Left kidney (tissue), 8 donors: ENCODE measurements at places on chromosomes 6 and 20.
A peak's percentile ranks its signal among the peaks of the same experiment; 100 is the strongest.

- DNase-seq = no peak
These were observed 23.6 kb upstream of the ZNF337 start for GRCh38 chr20:25720285-25720684.

- DNase-seq = no peak
These were observed 15.3 kb downstream of the RSPO4 start for GRCh38 chr20:986733-987355.

GRCh38 chr6:167898673-167899311 lies 72.1 kb downstream of the AFDN start:
- DNase-seq = peak; percentile 27

DNA sequence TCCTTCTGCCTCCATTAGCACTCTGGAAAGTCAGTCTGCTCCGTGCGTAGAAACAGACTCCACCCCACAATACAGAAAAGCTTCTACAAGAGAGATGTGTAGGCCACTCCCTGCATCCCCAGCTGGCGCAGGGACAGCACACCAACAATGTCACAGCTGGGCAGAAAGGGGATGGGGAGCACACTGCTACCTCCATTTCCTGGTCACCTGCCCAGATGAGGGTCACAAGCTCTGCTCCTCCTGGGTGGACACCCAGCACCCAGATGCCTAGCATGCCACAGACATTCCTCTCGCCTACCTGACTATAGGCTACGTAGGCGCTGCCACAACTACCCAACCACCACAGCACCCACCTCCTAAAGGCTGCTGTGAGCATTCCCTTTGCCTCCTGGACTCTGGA lies 12.2 kb downstream of the BEND3 start:
- DNase-seq = no peak

GRCh38 chr6:150391890-150392289 lies 23.1 kb downstream of the IYD start:
- no peak for DNase-seq

DNA sequence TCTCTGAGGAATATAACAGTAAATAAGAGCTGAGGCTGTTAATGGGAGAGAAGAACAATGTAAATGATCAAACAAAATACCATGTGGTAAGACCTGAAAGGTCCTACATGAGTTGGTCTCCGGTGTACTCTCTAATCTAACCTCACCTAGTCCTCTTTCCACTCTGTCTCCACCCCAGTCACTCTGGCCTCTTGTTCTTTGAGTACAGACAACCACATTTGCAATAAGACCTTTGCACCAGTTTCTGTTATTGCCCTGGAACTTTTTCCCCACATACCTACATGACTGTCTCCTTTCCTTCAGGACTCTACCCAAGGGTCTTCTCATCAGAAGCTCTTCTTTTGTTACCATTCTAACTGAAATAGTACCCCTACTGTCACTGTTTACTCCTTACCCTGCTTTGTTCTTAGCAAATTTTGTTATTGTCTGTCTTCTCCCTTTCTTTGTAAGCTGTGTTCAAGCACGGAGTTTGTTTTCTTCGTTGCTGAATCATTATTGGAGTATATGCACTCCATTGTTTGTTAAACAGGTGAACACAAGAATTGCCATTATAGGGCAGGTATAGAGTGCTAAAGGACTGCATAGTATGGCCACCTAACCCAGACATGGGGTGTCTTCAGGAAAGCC lies 37.3 kb downstream of the MAPK14 start:
- no peak for DNase-seq

DNA sequence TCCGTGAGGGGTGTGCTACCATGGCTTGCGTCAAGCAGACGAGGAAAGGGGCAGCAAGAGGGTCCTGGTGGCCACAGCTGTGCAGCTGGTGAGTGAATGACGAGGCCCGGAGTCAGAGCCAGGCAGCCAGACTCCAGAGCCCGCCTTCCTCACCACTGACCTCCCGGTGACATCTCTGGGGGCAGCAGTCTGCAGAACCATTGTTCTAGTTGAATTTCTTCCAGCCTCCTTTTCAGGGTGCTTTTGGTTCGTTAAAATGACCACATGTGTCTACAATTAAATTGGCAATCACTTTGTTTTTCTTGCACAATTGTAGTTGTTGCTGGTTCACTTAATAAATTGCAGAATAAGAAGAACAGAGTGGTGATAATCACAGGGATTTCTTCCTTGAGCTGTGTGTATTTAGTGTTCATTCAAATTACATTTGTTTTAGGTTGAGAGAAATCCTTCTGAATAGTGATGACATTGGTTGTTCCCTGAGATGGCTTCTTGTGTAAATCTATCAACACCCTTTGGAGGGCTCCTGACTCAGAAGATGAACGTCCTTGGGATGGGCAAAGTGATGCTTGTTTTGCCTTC lies 96.4 kb downstream of the TULP4 start:
- DNase-seq = no peak

DNA sequence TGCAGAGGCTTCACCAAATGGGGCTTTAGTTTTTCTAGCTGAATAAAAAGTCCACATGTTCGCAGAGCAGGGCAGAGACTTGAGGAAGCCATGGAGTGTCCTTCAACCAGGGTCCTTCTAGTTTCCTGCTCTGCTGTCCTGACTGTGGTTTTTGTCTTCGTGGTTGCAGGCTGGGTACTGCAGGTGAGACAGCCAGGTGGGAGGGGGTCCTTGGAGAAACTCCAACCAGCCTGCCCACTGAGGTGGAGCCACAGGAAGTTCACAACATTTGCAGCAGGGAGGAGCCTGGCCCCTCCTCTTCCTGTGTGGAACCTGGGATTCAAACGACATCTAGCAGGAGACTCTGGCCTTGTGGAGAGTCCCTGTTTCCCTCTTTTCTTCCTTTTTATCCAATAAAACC lies 68.8 kb upstream of the MYLIP start:
- DNase-seq = no peak

GRCh38 chr6:25834950-25835349 lies 3.1 kb upstream of the SLC17A1 start:
- no peak for DNase-seq

DNA sequence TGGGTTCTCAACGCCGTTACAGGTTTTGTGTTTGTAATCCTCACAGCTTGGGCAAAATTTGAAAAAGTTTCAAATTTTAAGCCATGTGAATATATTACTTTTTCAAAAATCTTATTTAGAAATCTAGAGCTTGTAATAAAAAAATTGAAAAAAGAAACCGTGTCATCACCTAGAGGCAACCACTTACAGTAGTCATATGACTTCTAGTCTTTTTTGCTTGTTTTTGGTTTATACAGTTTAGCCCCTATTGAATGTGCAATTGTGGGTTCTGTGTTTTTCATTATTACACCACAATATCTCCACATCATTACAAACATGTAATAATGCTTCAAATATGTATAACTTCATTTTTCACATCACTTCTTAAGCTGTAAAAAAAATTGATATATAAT lies 888 bp downstream of the DYNLRB1 start:
- no peak for DNase-seq

DNA sequence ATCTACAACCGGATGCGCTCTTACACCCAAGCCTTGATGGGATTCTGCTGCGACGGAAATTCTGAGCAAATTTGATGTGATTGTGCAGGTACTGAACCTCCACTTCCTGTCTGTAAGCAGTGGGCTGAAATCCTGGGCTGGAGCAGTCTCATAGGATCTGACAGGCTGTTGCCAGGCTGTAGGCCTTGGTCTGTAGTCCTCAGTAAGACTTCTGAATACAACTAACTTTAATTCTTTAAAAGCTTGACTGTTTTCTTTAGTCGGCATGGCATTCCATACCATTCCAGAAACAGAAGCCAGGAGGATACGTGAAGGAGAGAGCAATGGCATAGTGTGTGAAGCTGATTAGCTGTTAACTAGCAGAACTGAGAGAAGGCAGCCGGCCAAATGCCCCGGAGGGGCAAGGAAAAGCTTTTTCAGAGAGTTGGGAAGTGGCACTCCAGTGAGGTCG lies 68.3 kb downstream of the ADTRP start:
- DNase-seq = no peak

- no peak for DNase-seq
These were observed 88.9 kb downstream of the CD109 start for GRCh38 chr6:73784726-73785505.

DNA sequence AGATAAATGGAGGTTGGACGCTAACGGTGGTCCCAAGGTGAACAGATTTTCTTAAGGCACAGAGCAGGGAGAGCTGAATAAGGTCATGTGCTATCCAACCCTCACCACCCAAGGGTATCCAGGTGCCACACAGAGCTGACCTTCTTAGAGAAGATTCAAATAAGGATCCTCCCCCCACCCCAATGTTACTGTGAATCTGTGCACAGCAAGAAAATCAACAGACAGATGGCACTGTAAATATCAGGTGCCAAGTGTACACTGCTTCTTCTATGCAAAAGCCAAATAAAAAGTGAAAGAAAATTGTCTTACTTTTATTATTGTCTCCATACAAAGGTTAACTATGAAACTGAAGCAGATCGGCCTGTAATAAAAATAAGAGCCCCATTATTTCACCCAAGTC lies 96.9 kb downstream of the PAK5 start:
- DNase-seq = no peak

DNA sequence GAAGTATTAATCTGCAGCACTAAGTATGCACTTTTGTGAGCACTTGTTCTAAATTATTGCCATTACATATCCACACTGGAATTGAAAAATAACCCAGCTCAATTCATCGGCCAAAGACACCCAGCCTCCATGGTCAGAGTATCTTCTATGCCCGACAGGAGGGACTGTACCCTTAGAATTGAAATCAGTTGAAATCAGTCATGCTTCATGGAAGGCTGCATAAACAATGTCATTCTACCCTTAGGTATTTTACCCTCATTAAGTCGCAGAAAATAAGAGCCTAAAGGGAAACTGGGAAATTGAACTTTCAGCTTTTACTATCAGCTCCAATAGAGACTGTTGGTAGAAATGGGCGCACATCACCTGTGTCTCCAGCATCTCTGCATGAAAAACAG lies 2.9 kb upstream of the RAMACL start:
- no peak for DNase-seq

- DNase-seq = no peak
These were observed 4.8 kb downstream of the SLC32A1 start for GRCh38 chr20:38728911-38729642.

DNA sequence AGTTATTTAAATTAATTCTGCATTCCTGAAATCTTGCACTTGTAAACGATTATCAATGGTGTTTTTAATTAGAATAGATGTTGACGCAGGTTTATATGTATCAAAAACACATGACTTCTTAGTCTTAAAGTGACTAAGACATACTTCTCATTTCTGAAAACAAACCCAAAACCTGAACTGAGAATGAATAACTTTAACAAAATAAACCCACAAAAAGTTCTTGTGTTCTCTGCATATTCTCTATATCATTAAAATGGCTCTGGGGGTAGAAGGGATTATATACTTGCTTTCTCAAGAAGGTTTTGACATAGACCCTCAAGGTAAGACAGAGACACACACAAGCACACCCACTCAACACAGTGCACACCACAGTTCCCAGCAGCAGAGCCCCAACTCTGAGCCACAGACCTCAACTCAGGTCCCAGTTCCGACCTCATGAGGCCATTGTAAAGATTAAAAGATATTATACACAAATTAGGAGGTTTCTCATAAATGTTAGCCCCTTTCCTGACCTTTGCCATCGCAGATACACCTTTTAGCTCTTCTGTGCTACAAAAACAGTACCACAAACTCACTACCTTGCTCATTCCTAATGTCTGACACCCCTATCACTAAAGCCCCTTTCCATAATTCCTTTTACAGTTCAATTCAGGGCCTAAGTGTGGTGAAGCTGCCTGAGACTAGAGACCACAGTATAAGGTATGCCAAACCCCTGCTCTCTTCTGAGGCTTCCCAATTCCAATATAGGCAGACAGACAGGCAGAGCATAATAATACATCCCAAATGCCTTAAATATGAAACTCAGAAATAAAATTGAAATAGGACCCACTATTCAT lies 267.8 kb downstream of the PTPRK start:
- no peak for DNase-seq

DNA sequence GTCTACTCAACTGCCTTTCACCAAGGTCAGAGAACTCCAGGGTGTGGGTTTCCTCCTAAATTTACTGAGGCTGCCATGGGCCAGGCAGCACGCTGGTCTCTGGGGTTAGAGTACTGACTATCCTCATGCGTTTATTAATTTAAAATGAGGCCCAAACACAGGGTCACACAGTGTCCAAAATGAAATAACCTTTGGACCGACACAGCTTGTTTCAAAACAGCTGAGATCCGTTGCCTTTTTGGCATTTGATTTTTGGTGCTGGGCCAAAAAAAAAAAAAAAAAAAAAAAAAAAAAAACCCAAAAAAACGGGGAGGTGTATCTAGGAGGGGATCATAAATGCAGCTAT lies 14.6 kb upstream of the TOX2 start:
- no peak for DNase-seq

GRCh38 chr6:1558388-1558787 lies 51.3 kb upstream of the FOXC1 start:
- no peak for DNase-seq

DNA sequence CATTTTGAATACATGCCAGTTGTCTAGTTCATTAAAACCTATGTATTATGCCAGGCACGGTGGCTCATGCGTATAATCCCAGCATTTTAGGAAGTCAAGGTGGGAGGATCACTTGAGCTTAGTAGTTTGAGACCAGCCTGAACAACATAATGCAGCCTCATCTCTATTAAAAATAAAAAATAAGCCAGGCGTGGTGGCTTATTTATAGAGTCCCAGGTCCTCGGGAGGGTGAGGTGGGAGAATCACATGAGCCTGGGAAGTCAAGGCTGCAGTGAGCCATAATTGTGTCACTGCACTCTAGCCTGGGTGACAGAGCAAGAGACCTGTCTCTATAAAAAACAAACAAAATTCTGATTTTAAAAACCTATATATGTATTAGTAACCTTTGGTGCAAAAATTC lies 27.5 kb downstream of the ORC3 start:
- DNase-seq = no peak

DNA sequence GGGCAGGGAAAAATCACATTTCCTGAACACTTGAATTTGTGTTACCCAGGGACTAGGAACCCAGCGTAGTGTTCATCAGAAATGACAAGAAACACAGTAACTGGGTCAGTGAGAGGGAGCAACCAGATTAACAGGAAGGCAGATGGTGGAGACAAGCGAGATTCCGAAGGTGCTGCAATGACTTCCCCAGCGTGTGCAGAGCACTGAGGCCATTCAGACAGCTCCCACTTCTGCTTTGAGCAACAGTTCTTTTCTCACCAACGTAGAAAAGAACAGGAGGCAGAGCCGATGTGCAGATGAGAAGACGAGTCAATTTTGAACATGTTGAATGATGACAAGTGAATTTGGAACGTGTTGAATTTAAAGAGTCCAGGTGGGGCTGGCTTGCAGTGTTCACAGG lies 63.1 kb upstream of the IFNGR1 start:
- no peak for DNase-seq

GRCh38 chr6:7262746-7263518 lies 50.1 kb downstream of the SSR1 start:
- DNase-seq = no peak
